NCI-H774 (cell line): ENCODE measurements at places on chromosomes 4 and X.

DNA sequence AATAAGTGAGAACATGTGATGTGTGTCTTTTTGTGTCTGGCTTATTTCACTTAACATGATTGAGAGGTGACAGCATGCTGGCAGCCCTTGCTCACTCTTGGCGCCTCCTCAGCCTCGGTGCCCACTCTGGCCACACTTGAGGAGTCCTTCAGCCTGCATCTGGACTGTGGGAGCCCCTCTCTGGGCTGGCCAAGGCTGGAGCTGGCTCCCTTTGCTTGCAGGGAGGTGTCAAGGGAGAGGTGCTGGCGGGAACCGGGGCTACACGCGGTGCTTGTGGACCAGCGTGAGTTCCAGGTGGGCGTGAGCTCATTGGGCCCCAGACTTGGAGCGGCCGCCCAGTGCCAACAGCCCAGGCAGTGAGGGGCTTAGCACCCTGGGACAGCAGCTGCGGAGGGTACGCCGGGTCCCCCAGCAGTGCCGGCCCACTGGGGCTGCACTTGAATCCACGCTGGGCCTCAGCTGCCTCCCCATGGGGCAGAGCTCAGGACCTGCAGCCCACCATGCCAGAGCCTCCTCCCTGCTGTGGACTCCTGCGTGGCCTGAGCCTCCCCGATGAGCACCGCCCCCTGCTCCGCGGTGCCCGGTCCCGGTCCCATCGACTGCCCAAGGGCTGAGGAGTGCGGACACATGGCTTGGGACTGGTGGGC, 658.6 kb downstream of the GRXCR1 start:
- no peak for DNase-seq

- DNase-seq, result no peak
These were observed 57.7 kb downstream of the HS6ST2 start for GRCh38 chrX:132900633-132901293.

DNA sequence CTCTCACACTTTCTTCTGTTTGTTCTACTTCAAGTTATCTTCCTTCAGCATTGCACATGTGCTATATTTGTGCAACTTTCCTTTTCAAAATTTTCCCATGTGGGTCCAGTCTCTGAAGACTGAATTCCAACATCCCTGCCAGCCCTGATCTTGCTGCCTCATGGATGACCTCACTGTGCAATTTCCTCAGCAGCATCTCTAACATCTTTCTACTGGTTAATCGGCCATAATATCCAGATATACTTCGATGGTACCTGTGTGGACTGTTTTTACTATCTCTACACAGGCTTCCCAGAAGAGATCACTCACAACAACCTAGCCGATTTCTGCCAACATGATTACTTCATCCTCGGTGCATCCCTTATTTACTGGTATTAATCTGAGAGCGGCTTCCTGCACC, 41.5 kb downstream of the GPM6A start:
- DNase-seq, result no peak

DNA sequence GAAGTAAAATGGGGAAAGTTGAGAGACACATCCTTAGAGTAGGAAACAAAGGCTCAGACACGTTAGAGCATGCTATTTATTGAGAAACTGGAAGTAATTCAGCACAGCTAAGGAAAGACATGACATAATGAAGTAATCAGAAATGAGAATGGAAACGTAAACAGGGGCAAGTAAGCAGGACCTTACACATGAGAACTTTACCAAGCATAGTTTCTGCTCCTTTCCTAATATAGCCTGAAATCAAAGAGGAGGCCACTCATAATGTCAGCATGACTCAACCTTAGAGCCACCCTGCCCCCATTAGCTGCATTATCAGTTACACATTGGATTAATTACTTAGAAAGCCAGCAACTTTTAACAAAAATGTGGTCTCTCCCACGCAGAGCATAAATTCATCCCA, 558.3 kb upstream of the GRIA3 start:
- no peak for DNase-seq

DNA sequence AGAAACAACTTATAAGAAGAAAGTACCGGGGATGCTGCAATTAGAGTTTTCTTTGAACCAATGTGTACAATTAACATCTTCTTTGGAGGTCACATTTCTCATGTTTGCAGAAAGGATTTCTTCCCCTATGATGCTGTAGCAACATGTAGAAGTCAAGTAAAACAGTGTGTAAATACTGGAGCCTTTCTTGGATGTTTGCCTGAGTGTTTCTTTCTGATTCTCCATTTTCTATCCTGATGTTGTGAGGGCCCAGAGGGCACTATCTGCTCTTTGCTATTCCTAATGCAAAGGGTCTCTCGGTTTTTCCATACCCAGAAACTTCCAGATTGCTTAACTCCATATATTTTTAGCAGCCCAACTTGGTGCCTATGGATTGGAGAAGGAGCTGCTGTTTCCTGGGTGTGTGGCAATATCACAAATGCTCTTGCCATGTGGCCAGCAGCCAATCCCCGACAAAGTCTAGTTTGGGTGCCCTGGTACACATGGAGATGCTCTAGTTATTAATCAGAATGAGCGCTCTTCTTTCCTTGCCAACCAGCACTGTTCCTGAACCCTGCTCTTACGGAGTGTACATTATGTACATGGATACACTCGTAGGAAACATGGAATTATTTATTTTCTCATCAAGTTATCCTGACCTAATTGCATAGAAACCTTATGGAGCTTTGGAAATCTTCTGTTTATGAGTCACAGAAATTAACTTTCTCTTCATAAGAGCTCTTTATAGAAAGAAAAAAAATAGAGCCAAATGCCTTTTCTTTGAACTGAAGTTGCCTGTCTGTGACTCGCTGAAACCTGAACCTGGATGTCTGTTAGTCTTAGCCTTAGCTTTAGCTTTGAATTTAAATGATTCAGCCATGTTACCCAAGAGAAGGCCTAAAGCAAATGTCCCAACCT, 67.0 kb upstream of the GPC4 start:
- DNase-seq, result no peak

DNA sequence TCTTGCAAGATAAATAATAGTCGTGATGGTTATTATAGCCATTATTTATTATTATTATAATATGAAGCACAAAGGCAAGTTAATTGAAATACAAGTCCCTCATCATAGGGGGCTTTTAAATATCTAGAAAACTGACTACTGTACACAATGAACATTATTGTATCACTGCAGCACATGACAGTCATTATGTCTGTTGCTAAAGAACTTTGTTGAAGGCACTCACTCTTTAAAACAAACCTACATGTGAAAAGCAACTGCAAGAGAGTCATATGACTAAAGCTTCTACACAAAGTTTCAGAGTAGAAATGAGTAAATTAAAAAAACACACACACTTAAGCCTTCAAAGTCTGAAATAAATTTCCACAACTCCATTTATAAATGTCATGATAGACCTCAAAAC, 23.3 kb upstream of the DCAF12L1 start:
- DNase-seq, result no peak

DNA sequence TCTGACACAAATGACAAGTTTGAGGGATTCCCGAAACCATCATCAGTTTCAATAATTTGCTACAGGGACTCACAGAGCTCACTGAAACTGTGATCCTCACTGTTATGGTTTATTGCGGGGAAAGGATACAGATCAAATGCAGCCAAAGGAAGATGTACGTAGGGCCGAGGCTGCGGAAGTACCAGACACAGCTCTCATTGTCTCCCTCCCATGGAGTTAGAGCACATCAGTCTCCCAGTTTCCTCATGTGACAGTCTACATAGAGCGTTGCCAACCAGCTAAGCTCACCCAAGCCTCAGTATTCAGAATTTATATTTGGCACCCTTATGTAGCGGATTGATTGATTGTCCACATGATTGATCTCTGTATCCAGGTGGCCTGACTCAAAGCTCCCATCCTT, 137.8 kb upstream of the TENM3 start:
- no peak for DNase-seq

- no peak for DNase-seq
These were observed 84.0 kb upstream of the JADE1 start for GRCh38 chr4:128725405-128726055.

DNA sequence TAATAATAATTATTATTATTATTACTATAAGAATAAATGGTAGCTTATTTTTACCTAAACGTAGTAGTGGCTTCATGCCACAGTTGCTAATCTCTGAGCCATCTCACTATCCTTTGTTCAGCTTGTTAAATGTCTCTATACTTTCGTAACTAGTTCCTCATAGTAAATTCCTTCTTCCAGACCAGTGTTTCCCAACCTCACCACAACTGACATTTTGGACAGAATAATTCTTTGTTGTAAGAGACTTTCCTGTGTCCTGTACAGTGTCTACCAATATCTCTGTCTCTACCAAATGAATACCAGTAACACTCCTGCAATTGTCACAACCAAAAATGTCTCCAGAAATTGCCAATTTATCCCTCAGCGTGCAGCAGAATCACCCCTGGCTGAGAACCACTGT, 1040.9 kb downstream of the DMD start:
- DNase-seq, result no peak

DNA sequence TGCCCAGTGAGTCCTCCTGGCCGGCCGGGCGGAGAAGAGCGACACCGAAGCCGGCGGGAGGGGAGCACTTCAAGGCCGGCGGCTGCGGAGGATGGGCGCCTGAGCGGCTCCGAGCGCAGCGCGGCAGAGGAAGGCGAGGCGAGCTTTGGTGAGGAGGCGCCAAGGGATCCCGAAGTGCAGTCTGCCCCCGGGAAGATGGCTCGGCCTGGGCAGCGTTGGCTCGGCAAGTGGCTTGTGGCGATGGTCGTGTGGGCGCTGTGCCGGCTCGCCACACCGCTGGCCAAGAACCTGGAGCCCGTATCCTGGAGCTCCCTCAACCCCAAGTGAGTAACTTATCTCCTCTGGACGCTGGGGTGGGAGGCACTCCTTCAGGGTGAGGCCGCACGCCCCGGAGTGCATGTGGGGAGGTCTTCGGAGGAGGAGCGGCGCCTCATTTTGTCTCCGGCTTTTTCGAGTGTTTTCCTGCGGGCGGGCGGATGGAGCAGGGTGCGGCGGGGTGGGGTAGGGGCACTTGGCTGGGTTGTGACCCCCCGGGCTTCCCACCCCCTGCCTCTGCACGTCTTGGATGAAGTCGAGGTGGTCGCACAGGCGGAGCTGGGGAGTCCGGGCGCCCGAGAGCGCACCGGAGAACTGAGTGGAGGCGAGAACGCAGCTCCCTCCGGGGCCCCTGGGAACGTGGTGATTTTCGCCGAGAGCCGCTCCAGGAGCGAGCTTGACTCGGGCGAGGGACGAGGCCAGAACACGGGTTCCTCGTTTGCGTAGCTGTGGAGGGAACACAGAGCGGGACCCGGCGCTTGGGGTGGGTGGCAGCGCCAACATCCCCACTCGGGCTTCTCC, 979 bp downstream of the EFNB1 start:
- no peak for DNase-seq

- DNase-seq, result no peak
These were observed 43.6 kb downstream of the DRD5 start for GRCh38 chr4:9825049-9825448.

GRCh38 chr4:165971446-165971845, 98.4 kb downstream of the TLL1 start:
- no peak for DNase-seq

GRCh38 chr4:16206848-16207247, 19.4 kb downstream of the TAPT1 start:
- DNase-seq, result no peak

GRCh38 chrX:153763298-153763932, 634 bp upstream of the PLXNB3 start:
- DNase-seq, result no peak

DNA sequence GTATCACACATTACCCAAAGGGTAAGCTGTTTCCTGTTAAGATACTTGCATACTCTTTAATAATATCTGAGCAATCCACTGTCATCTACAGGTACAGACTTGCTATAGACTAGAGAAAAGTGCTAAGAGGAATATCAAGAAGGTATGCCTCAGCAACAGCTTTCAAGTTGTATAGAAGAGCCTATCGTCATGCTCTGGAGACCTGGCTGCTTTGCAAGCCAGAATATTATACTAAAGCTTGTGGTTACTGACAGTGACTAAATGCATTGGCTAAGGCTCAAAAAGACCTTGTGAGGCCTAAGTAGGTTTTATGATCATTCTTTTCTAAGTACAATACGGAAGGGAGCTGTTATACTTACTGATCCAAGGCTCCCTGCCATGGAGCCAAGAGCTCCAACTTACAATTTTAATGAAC, 11.3 kb downstream of the LAMP2 start:
- DNase-seq, result no peak

DNA sequence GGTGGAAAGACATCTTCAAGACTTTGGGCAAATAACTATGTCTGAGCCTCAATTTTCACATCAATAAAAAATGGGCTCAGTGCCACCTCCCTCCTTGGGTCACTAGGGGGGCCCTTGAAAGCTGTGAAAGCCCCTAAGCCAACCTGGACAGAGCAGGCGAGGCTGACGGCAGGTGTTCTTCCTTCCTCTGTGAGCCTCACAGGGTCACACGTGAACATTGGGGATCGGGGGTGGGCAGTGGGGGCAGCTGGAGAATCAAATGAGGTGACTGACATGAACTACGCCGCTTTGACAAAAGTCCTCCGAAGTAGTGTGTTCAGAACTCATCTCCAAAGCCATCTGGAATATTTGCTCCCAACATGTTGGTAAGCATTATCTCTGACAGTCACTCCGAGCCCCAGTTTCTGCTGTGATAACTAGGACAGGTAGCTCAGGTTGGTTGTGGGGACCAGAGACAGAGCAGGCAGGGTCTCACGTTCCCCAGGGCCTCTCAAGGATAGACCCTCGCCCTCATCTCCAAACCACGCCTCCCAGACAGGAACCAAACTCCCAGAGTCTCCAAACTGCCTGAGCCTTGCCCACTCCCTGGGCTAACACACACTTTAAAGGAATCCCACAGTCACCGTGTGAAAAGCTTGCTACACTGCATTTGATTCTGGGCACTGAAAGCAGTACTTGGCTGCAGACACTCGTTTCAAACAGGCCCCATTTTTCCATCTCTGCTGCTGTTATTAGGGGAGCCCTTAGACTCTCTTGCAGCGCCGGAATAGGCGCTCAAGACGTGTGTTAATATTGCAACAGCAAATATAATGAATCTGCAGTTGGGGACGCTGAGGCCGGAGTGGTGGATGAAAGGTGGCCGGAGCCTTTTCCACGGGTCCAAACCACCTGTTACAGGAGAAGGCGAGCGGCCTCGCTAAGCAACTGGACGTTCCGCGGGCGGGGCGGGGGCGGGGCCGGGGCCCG, 717 bp upstream of the WFS1 start:
- DNase-seq, result no peak

DNA sequence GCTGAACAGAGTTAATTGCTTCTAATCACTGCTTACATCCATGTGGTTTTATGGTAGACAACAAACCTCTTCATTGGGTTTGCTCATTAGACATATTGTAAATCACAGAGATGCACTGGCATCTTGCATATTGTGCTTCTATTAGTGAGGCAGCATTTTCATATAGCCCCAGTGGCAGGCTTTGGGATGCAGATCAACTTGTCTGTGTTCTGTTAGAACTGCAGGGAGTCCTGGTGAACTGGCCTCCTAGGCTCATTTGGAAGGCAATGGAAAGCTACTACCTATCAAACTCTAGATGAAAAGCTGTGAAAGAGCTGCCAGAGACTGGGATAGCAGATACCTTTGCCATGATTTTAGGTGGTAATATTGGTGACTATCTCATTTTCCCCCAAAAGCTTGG, 108.8 kb downstream of the NAA11 start:
- DNase-seq, result no peak

DNA sequence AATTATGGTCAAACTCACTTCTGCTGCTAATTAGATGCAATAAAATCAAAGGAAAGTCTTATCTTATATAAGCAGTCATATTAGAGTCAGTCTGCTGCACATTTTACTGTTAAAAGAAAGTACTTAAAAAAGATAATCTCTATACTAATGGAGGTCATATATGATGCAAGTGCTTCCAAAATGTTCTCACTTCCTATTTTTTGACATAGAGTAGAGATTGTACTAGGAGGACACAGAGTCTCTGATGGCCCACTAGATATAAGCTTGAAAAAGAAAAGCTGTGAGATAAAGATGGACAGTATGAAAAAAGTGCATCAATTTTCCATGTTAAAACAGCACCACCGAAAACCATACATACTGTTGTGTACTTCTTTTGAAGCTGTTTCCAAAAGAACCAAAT, 196.9 kb downstream of the KLHL13 start:
- no peak for DNase-seq
